Right lobe of liver (tissue), 6 donors: ENCODE measurements at places on chromosomes 3 and 15. TPM values are rescaled to one million over a fixed set of nuclear protein-coding genes. Genes with fewer than 3 reads are reported as not detected.

GRCh38 chr3:64016941-64017620 is 6.2 kb downstream of the PSMD6 start:
- H3K27me3 ChIP-seq = no peaks in the 10 kb centered on the region
- DNase-seq = no peak
- peaks cover 38% of the 10 kb centered on the region for H3K36me3 ChIP-seq
- H3K4me1 ChIP-seq = no peaks in the 10 kb centered on the region
- no peak overlapping the region for H3K27ac ChIP-seq

PRR20G gene
- not detected for total RNA-seq

GRCh38 chr15:66833803-66834202 is 131.8 kb downstream of the SMAD6 start:
- no peaks in the 10 kb centered on the region for H3K36me3 ChIP-seq
- no peak overlapping the region for H3K4me3 ChIP-seq
- DNase-seq = peak; percentile 10

GRCh38 chr15:57521503-57521902 is 70.2 kb upstream of the MYZAP start:
- no peaks in the 10 kb centered on the region for H3K4me1 ChIP-seq

DNA sequence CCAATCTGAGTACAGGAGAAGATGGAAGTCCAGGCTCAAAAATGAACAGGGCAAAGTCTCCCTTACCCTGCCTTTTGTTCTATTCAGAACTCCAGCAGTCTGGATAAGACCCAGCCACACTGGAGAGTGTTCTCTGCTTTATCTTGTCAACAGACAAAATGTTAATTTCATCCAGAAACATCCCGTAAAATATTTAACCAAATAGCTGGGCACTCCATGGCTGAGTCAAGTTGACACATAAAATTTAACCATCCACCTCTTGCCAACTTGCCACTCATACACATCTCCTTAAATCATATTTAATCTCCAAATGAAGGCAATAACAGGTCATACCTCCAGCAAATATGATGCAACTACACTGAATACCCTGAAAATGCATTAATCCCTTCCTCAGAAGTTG is 33.6 kb downstream of the MKRN3 start:
- DNase-seq = no peak
- H3K36me3 ChIP-seq = no peaks in the 10 kb centered on the region
- no peaks in the 10 kb centered on the region for H3K27me3 ChIP-seq
- H3K4me1 ChIP-seq = no peaks in the 10 kb centered on the region

LRRC31 gene
- 5.0 TPM for total RNA-seq

CISH gene
- 5.3 TPM for total RNA-seq

GRCh38 chr3:143222981-143223380 is 103.4 kb downstream of the CHST2 start:
- no peaks in the 10 kb centered on the region for H3K27me3 ChIP-seq
- H3K4me1 ChIP-seq = no peaks in the 10 kb centered on the region
- no peak overlapping the region for H3K4me3 ChIP-seq
- no peaks in the 10 kb centered on the region for H3K36me3 ChIP-seq

GRCh38 chr15:71925145-71925544 is 114.8 kb downstream of the NR2E3 start:
- no peak overlapping the region for H3K27ac ChIP-seq
- H3K27me3 ChIP-seq = no peaks in the 10 kb centered on the region
- no peaks in the 10 kb centered on the region for H3K4me1 ChIP-seq
- no peak overlapping the region for H3K4me3 ChIP-seq

STARD9 gene
- total RNA-seq = 0.70 TPM

DNA sequence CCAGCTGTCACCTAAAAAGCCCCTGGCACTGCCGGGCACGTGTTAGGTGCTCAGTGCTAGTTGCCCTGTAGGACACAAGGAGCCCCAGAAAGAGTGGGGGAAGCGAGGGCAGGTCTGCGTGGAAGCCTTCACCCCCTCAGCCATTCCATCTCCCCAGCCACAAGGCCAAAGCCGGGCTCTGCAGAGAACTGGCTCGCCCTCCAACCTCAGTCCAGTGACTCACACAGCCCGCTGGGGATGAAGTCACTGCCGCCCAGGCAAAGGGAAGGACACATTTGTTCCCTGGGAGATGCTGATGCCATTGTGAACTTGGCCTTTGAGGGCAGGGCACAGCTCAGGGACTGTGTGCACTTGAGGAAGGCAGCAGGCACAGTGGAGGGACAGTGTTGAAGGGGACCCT is 48.1 kb downstream of the IQSEC1 start:
- no peak for DNase-seq
- H3K27me3 ChIP-seq = no peaks in the 10 kb centered on the region
- no peak overlapping the region for H3K27ac ChIP-seq
- no peaks in the 10 kb centered on the region for H3K4me1 ChIP-seq
- H3K36me3 ChIP-seq = no peaks in the 10 kb centered on the region

TRPM1 gene
- not detected for total RNA-seq
